Hematopoietic multipotent progenitor cell treated with erythropoietin and hydrocortisone succinate and interleukin-3 and kit ligand, for 15 days (in vitro differentiated cells): ENCODE measurements at places on chromosomes 13 and 19.

DNA sequence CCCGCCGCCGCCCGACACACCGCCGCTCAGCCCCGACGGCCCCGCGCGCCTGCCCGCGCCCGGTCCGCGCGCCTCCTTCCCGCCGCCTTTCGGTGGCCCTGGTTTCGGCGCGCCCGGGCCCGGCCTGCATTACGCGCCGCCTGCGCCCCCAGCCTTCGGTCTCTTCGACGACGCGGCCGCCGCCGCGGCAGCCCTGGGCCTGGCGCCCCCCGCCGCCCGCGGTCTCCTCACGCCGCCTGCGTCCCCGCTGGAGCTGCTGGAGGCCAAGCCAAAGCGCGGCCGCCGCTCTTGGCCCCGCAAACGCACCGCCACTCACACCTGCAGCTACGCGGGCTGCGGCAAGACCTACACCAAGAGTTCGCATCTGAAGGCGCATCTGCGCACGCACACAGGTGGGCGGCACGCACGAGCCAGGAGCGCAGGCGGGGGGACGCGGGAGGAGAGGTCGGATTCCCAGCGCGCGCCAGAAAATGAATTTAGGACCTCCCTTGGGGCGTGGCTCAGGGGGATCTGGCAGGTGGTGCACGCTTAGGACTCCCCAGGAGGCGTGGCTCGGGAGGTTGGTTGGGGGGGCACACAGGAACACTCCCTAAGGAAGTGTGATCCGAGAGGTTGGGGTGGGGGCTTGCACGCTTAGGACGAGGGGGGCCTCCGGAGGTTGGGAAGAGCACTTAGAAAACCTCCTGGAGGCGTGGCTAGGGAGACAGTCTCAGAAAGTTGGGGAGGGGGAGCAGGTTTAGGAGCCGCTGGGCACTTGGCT is 1.2 kb downstream of the KLF2 start:
- DNase-seq: no peak

- DNase-seq: no peak
Observed at GRCh38 chr19:2188708-2189385, 25.1 kb downstream of the DOT1L start.

- DNase-seq: no peak
Observed at GRCh38 chr13:64697226-64697625, 2532.9 kb downstream of the PCDH9 start.

DNA sequence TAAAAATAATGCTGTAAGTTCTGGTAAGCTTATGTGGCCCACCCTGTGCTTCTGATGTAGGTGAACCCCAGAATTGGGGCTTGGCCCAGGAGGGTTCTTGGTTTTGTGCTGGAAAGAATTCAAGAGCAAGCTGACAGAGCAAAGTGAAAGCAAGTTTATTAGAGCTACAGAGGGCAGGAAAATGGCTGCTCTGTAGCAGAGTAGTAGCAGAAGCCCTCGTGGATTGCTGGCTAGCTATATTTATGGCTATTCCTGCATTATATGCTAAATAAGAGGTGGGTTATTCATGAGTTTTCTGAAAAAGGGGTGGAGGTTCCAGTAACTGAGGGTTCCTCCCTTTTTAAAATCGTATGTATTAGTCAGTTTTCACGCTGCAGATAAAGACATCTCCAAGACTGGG is 20.6 kb upstream of the ZNF599 start:
- no peak for DNase-seq

GRCh38 chr13:66414066-66414800 is 815.9 kb downstream of the PCDH9 start:
- DNase-seq: no peak

DNA sequence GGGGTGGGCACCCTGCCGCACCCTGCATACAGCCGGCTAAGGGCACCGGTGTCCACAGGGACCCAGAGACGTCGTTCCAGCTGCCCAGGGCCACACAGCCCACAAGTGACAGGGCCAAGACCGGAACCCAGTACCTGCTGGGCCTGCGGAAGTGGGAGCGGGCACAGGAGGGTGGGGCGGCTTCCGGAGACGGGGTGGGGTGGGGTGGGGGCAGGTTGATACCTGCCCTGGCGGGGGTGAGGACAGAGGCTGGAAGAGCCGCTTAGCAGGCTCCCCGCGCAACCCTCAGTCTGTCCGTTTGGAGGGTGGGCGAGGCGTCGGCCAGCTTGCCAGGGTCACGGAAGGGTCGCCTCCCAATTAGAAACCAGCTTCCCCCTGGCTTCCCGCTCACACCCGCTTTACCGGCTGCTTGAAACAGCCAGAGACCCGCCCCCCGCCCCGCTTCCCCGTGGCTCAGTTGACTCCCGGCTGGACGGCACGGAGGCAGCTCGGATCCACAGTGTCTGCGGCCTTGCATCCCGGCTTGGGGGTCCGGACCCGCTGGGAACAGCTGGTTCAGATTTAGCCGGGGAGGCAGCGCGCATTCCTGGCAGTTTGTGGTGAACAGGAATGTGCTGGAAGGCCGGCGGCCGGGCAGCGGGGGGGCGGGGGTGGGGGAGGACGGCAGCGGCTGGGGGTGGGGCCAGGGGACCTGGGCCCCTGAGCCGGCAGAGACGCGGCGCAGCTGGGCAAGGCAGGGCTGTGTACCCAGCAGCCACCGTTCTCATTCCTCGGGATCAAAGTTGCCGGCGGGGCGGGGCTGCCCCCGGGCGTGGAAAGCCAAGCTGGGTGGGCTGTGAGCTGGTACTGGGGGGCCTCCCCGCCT is 1.9 kb downstream of the CNN2 start:
- DNase-seq: no peak

- DNase-seq: no peak
Observed at GRCh38 chr13:20401531-20401930, 124.1 kb downstream of the CRYL1 start.

DNA sequence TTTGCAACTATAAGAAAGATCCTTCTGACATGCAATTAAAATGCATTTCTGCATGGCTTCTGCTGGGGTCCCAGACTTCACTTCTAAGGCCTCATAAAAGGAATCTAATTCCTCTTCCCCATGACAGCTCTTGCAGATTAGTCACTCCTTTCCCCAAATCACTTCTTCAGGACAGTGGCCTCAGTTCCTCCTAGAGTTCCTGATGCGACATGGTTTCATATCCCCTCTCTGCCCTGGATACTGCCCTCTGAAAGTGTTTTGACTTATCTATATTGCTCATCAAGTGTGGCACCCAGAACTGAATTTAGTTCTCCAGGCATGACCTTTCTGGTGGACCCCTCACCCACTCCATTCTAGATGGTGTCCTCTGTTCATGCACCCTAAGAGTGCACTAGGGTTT is 238.1 kb downstream of the FOXO1 start:
- DNase-seq: no peak

- DNase-seq: no peak
Observed at GRCh38 chr13:106616729-106617128, 48.8 kb upstream of the ARGLU1 start.

- DNase-seq: no peak
Observed at GRCh38 chr13:105219651-105220050, 1315.8 kb downstream of the EFNB2 start.

DNA sequence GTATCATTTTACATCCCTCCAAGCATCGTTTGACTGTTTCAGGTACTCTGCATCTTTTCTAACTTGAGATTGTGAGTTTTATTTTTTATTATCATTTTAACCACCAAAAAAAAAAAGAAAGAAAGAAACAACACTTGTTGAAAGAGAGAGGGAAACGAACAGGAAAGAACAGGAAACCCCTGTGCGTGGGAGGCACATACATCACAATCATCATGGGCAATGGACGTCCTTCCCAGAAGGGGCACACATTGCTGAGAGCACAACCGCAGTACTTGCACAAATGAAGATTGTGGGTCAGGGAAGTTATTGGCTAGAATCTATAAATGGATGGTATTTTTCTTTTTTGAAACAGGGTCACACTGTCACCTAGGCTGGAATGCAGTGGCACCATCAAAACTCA is 1.7 kb downstream of the CLC start:
- no peak for DNase-seq

DNA sequence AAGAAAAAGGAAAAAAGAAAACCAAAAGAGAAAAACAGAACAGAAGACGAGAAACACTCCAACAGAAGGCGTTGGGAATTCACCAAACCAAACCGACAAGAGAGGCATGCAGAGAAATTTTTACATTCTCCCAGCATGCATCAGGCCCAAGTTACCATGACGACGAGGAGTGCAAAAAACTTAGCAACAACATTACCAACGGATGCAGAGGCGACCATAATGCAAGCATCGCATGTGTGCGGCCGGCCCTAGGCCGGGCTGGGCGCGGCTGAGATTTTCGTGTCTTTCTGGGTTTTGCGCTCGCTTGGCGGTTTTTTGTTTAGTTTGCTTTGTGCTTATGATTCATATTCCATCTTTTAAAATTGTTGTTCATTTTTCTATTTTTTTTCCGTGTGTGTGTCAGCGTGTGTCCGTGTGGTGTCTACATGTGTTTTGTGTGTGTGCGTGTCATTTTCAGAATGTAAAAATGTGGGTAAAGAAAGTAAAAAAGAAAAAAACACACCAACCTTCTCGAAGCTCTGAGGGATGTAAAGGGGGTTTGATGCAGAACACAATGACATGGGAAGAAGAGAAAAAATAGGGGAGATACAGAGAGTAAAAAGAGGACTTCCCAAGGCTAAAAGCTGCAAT is 84.9 kb downstream of the PTPRS start:
- no peak for DNase-seq

- DNase-seq: peak; percentile 39
Observed at GRCh38 chr19:48918801-48919247, 14.7 kb upstream of the DHDH start.

GRCh38 chr13:48679941-48680680 is 26.4 kb downstream of the CYSLTR2 start:
- no peak for DNase-seq

- no peak for DNase-seq
Observed at GRCh38 chr19:46186717-46187101, 38.7 kb downstream of the IGFL2 start.

DNA sequence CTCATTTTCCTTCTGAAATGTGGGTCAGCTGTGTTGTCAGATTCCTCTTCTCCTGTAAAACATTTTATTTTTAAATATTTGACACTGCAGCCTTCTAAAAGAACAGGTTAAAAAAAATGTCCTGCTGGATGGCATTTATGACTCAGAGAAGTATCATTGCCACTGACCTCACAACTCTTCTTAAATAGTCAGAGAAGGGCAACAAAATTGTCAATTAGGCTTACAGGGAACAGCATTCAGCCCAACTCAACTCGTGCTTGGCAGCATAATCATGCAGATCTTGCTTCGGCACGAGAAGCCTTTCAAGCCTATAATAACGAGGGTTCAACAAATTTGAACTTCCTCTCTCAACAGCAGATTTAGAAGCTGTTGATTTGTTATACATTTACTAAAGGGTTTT is 296.7 kb upstream of the DACH1 start:
- DNase-seq: no peak

- DNase-seq: no peak
Observed at GRCh38 chr19:39941151-39941550, 6.7 kb upstream of the FCGBP start.

- DNase-seq: peak; percentile 33
Observed at GRCh38 chr19:40165362-40165937, 25.8 kb upstream of the MAP3K10 start.

GRCh38 chr13:30364133-30364532 is 56.8 kb upstream of the KATNAL1 start:
- no peak for DNase-seq

DNA sequence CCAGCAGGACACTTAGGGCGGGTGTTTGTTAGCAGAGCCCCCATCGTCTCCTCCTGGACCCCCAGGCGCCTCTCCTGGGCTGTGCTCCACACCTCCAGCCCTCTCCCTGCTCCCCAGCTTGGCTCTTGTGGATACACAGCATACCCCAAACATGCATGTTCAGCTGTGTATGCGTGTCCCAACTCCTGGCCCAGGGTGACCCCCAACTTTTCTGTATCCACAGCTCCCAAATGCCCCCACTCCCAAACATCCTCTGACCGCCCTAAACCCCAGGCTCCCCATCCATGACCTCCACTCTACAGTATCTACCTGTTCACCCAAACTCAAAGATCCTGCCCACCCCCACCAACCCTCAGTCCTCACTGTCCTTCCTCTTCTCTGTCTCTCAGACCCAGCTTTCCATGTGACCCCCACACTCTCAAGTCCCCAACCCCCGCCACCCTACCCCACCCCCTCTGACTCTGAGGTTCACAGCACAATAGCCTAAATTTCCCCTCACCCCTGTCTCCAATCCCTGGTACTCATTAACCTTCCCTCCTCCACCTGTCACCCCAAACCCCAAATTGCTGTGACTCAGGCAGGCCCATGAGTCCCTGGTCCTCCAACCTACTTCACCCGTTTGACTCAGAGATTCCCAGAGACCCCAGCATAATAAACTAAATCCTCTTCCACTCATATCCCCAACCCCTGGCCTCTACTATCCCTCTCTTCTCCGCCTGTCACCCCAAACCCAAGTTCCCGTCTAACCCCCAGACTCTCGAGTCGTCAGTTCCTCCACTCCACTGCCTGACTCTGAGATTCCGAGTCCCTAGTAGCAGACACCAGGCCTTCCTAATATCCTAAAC is 968 bp downstream of the UBE2M start:
- no peak for DNase-seq

GRCh38 chr19:50790396-50790795 is at the start of gene ACP4:
TSS of gene ACP4 (plus strand) at chr19:50790415. CDS start at chr19:50790415, 0 bp downstream.
- no peak for DNase-seq

DNA sequence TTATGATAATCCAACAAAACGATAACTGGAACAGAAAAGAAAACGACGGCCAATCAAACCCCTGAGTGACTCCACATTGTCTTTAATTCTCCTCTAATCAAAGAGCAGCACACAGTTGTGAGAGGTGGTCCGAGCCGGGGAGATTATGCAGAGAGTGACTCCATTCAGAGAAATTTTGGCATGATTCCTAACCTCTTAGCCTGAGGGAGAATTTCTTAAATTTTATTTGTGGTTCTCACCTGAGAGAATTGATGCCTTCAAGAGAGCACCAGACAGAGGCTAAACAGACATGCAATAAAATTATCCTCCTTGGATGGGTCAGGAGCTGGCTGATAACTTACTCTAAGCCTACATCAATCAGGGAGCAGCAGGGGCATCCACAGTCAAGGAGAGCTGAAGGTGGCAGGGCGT is 310.0 kb upstream of the KLF12 start:
- DNase-seq: no peak

GRCh38 chr13:30510091-30510490 is 44.4 kb upstream of the HMGB1 start:
- no peak for DNase-seq

DNA sequence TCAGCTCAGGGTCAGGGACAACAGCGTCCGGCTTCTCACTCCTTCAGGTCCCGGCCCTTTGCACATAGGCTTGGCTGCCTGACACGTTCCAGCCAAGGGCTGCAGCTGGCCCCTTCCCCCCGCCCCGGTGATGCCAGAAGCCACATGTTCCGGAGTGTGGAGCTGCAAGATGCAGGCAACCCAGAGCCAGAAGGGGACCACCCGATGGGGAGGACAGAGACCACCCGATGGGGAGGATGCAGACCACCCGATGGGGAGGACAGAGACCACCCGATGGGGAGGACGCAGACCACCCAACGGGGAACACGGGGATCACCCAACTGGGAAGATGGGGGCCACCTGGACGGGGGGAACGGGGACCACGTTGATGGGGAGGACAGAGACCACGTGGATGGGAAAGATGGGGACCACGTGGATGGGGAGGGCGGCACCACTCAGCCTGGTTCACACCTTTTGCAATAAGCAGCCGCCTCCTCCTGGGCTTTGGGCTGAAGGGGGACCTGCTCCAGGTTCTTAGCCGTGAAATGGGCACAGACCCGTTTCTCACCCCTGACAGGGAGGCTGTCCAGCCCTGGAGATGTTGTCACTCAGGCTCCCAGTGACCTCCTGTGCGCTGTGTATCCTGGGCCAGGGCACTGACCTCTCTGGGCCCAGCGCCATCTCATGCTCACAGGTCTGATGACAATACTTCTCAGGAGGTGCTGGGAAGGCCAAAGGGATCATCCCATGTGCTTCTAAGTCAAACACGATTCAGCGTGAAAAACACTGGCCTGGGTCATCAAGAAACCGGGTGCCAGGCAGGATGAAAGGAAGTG is 34.5 kb downstream of the C13orf46 start:
- DNase-seq: no peak
